ENCODE measurements at places on chromosomes 2 and 18.

GRCh38 chr2:103788389-103788788 is 1026.6 kb downstream of the TMEM182 start:
- DNase-seq: no peak
- H3K27ac ChIP-seq: no peak overlapping the region
- no peaks in the 10 kb centered on the region for H3K27me3 ChIP-seq
- no peaks in the 10 kb centered on the region for H3K36me3 ChIP-seq
- H3K4me3 ChIP-seq: no peak overlapping the region
- H3K4me1 ChIP-seq: peaks cover 18% of the 10 kb centered on the region

GRCh38 chr18:2223449-2223848 is 347.9 kb downstream of the METTL4 start:
- no peak overlapping the region for H3K27ac ChIP-seq
- H3K4me3 ChIP-seq: no peak overlapping the region
- no peaks in the 10 kb centered on the region for H3K36me3 ChIP-seq

DNA sequence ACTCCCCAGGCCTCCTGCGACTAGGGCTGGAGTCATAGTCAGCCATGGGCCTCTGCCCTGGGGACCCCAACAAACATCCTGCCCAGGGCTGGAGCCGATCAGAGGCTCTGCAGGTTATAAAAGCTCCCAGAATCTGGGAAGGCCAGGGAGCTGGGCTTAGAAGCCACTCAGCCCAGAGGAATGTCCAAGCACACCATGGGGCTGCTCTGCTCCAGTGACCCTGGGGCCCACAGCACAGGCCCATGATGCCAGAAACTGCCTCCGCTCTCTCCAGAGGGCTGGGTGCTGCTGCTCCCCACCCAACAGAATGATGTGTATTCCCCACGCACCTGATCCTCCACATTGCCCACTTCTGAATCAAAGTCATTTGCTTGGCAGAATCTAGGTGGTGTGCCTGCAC is 88.5 kb downstream of the ARMC9 start:
- no peak overlapping the region for H3K27ac ChIP-seq
- no peaks in the 10 kb centered on the region for H3K27me3 ChIP-seq
- peaks cover 15% of the 10 kb centered on the region for H3K36me3 ChIP-seq

- H3K36me3 ChIP-seq: no peaks in the 10 kb centered on the region
- peaks cover 3% of the 10 kb centered on the region for H3K27me3 ChIP-seq
- no peak overlapping the region for H3K4me3 ChIP-seq
- H3K27ac ChIP-seq: no peak overlapping the region
- no peak for DNase-seq
These were observed 81.3 kb upstream of the PIK3C3 start for GRCh38 chr18:41873730-41874129.

- no peak overlapping the region for H3K27ac ChIP-seq
- DNase-seq: no peak
- H3K4me3 ChIP-seq: no peak overlapping the region
- H3K27me3 ChIP-seq: no peaks in the 10 kb centered on the region
- H3K36me3 ChIP-seq: no peaks in the 10 kb centered on the region
- H3K4me1 ChIP-seq: peaks cover 2% of the 10 kb centered on the region
These were observed 141.0 kb downstream of the TMEM17 start for GRCh38 chr2:62364791-62365528.

DNA sequence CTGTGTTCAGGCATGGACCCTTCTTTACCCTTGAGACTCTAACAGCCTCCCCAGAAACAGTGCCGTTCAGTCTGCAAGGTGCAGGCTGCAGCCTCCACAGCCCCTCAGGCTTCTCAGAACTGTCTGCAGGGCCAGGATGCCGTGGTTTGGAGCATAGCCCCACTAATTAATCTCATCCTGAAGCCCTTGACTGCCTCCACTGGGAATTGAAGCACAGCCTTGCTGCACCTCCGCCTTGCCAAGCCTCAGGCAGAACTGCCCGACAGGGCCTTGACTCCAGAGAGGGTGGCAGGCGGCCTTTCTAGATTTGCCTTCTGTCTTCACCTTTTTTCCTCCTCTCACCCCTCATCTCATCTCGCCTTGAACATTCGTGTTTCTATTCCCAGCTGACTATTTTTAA is 119.8 kb downstream of the NRP2 start:
- no peak overlapping the region for H3K27ac ChIP-seq
- H3K27me3 ChIP-seq: no peaks in the 10 kb centered on the region
- no peak for DNase-seq
- H3K36me3 ChIP-seq: peaks cover 5% of the 10 kb centered on the region
- H3K4me3 ChIP-seq: no peak overlapping the region

- no peak overlapping the region for H3K27ac ChIP-seq
- peaks cover 3% of the 10 kb centered on the region for H3K27me3 ChIP-seq
- DNase-seq: no peak
- H3K36me3 ChIP-seq: no peaks in the 10 kb centered on the region
These were observed 84.2 kb downstream of the LBH start for GRCh38 chr2:30315391-30316063.

DNA sequence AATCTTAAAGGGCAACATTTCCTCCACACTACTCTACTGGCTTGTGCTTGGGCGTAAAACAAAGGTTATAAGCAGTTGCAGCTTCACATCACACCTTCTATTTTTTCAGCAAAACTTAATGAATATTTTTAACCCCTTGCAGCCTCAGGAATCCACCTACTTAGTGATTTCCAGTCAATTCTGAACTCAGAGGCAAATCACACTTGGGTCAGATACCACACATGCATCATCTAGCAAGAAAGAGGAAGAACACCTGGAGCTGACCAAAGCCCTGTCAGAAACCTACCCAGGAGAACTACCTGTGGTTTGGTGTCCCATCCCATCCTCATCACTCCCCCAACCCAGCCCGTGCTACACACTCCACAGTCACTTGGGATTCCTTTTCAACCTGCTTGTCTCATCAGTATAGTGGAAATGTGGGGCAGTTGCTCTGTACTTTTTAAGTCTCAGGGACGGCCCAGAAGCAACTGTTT is 25.5 kb downstream of the PIAS2 start:
- H3K27ac ChIP-seq: no peak overlapping the region
- H3K4me3 ChIP-seq: no peak overlapping the region
- H3K36me3 ChIP-seq: peaks cover 41% of the 10 kb centered on the region
- H3K4me1 ChIP-seq: peaks cover 7% of the 10 kb centered on the region

DNA sequence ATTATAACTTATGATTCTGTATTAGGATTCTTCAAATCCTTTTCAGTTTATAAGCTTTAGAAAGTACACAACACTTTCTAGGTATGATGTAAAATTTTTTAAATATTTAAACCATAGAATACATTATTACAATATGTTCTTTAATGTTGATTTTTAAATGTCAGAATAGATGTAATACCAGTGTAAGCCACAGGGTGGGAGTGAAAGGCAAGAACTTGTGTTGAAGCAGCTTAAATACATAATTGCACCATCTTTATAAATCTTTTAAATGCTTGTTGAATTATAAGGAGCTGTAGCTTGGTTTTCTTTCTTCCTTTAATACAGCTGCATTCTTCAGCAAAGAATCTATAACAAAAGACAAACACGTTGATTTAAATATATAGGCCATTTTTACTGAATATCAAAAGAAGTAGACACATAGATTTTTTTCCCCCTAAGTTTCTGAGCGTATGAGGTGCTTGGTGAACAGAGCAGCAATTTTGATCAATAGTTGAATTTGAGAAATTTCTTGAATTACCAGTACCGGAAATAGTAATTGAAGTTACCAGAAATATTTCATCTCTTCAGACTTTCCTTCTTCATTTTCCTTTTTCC is 63.0 kb downstream of the TANK start:
- no peak for DNase-seq
- H3K27ac ChIP-seq: no peak overlapping the region
- peaks cover 11% of the 10 kb centered on the region for H3K27me3 ChIP-seq
- peaks cover 10% of the 10 kb centered on the region for H3K36me3 ChIP-seq
- H3K4me3 ChIP-seq: no peak overlapping the region

GRCh38 chr2:64203131-64203857 is 59.1 kb upstream of the PELI1 start:
- H3K36me3 ChIP-seq: no peaks in the 10 kb centered on the region
- no peaks in the 10 kb centered on the region for H3K27me3 ChIP-seq
- peaks cover 36% of the 10 kb centered on the region for H3K4me1 ChIP-seq
- peak overlapping the region; percentile 94 for H3K27ac ChIP-seq
- no peak for DNase-seq
- H3K4me3 ChIP-seq: peak overlapping the region; percentile 27

DNA sequence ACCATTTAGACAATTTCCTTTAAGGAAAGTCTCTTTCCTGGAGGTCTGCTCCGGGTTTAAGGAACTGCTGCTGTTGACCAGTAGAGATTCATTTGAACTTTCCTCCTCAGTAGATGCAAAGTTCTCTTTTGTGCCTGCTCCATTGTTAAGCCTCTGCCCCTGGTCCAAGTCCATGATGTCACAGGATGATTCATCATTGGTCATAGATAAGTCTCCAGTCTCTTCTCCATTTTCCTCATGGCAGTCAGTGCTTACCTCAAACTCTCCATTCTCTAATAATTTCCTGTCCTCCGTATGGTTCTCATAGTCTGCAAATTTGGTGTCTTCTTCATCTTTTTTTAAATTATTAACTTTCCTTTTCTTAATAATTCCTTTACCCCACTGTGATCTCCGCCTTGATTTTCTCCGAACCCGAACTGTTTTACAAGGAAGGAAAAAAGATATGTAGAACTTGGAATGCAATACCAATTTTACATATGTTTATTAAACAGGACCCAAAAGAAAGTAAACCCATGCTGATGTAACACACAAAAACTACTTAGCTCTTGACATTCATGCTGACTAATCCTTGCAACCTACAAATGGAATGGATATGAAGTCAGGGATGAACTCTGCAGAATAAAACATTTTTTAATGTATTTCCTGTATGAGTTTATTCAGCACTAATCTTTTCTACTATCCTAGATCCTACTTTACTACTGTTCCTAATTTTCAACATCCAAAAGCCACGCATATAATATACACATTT is 169.1 kb downstream of the ATAD2B start:
- H3K36me3 ChIP-seq: peaks cover 21% of the 10 kb centered on the region
- no peaks in the 10 kb centered on the region for H3K27me3 ChIP-seq
- H3K27ac ChIP-seq: no peak overlapping the region
- no peak for DNase-seq
- peaks cover 2% of the 10 kb centered on the region for H3K4me1 ChIP-seq
- no peak overlapping the region for H3K4me3 ChIP-seq

DNA sequence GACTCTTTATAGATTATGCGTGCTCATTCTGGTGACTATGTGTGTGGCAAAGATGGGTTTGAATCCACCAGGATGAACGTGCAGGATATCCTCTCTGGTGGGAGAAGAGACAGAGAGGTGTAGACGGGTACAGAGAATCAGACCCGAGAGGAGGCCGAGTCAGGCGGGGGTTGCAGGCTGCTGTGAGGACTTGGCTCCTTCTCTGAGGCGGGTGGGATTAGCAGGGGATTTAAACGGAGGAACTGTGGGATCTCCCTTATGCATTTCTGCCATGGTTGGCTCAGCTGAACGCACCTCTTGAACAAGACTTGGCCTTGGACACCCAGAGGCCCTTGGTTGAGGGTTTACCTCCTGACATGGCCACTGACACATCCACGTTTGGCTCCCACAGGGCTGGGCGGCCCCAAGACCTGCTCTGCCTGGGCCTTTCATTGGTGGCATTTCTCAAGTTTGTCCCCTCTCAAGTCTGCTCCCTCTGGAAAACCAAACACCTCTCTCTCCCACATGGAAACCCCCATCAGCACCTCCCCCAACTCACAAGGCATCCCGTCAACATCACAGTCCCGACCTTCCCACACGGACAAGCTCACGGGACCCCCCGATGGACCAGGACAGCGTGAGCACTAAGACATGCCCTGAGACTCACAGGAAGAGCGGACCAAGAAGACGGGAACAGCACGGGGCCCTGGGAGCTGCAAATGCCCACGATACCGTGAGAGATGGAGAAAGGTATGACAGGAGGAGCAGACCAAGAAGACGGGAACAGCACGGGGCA is 158.3 kb downstream of the RTP5 start:
- H3K27ac ChIP-seq: no peak overlapping the region
- peaks cover 61% of the 10 kb centered on the region for H3K27me3 ChIP-seq
- H3K4me1 ChIP-seq: no peaks in the 10 kb centered on the region
- peak; percentile 2 for DNase-seq
- no peak overlapping the region for H3K4me3 ChIP-seq
- no peaks in the 10 kb centered on the region for H3K36me3 ChIP-seq

GRCh38 chr18:22999212-22999611 is 66.1 kb downstream of the RBBP8 start:
- peaks cover 32% of the 10 kb centered on the region for H3K36me3 ChIP-seq
- no peak overlapping the region for H3K4me3 ChIP-seq
- no peak for DNase-seq
- H3K27ac ChIP-seq: peak overlapping the region; percentile 47
- H3K27me3 ChIP-seq: no peaks in the 10 kb centered on the region
- peaks cover 12% of the 10 kb centered on the region for H3K4me1 ChIP-seq

- H3K4me1 ChIP-seq: peaks cover 28% of the 10 kb centered on the region
- no peak for DNase-seq
- H3K36me3 ChIP-seq: no peaks in the 10 kb centered on the region
- no peaks in the 10 kb centered on the region for H3K27me3 ChIP-seq
- H3K4me3 ChIP-seq: no peak overlapping the region
These were observed 219.4 kb downstream of the MREG start for GRCh38 chr2:215793747-215794595.

GRCh38 chr18:65606551-65607130 is 144.2 kb upstream of the CDH7 start:
- H3K27me3 ChIP-seq: no peaks in the 10 kb centered on the region
- DNase-seq: no peak
- no peak overlapping the region for H3K4me3 ChIP-seq

DNA sequence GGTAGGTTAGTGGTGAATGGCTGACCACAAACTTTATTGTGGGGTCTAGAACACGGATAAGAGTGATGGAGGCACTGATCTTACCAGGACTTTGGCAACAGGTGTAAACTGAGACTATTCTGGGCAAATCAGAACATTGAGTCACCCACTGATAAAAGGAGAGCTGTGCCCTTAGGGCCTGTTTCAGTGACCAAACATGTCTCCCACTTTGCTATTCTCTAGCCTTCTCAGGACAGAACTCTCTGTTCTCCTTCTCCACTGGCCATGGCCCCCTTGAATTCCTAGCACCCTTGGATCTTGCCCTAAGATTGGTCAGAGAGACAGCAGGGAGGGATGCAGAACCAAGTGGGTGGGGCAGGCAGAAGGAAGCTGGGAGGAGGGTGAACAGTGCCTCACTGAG is 18.3 kb downstream of the TRPM8 start:
- no peaks in the 10 kb centered on the region for H3K36me3 ChIP-seq
- peaks cover 27% of the 10 kb centered on the region for H3K27me3 ChIP-seq
- no peak for DNase-seq
- H3K4me3 ChIP-seq: no peak overlapping the region
